ENCODE measurements at places on chromosomes 6 and 20. TPM values are rescaled to one million over a fixed set of nuclear protein-coding genes. Genes with fewer than 3 reads are reported as not detected.

HIVEP1 gene
- total RNA-seq, result 11.3 TPM

C20orf144 gene
- total RNA-seq, result 0.28 TPM

PKHD1 gene
- under 0.01 TPM for total RNA-seq

BMP2 gene
- 4.8 TPM for total RNA-seq

LZTS3 gene
- 8.2 TPM for total RNA-seq

POU5F1 gene
- 0.38 TPM for total RNA-seq
